ENCODE measurements at places on chromosomes 6 and 20.

DNA sequence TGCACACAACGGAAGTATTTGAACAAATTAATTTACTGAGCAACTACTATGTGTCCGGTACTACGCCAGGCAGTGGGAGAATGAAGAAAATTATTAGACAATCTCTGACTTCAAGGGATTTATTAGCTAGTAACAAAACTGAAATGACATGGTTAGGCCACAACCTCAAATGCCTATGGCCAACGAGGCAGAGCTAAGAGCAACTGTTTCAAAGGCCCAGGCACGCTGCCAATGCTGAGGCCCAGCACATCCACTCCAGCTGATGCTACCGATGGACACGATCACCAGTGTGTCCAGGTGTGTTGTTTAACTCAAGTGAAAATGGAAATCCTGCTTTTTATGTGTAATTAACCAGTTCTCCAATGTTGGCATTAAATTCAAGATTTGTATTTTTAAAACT lies 420.9 kb downstream of the PRKN start:
- DNase-seq = no peak

GRCh38 chr20:37919389-37920040 lies 16.6 kb downstream of the VSTM2L start:
- DNase-seq = no peak

DNA sequence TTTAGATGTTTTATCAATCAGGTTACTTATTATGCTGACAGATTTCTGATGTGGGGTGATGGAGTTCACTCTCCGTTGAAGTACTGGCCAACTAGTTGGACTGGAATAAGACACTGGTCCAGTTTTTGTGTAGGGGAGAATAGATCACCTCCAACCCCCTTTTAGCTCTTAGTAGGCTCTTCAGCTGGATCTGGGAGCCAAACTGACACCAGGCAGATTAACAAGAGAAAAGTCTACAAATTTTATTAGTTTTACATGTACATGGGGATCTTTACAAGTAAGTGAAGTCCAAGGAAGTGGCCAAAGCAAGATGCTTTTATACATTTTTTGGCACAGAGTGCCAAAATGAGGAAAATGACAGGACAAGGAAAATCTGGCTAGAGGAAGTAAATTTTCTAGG lies 107.1 kb downstream of the UBE3D start:
- no peak for DNase-seq

DNA sequence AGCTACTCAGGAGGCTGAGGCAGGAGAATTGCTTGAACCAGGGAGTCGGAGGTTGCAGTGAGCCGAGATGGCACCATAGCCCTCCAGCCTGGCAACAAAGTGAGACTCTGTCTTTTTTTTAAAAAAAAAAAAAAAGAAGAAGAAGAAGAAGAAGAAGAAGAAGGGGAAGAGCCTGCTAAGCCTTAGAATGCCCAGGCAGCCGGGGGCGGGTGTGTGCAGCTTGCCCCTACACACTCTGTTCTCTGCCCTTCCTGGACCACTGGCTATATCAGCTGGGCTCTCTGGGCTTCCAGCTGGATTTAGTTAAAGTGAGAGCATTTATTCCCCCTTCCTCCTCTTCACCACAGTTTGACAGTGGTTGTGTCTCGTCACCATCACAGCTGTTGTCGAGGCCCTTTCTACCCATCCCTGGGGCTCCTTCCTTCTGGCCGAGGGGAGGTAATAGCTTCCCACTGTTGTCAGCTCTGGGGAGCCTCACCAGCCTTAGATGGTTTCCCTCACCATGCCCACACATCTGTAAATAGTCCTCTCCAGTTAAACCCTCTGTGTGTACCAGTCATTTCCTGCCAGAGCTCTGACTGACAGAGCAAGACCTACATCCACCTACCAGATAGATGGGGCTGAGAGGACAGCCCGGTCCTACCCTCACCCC lies 77.6 kb downstream of the TRERF1 start:
- DNase-seq = no peak

GRCh38 chr20:23039136-23039875 lies 4.2 kb downstream of the SSTR4 start:
- no peak for DNase-seq

Measured in smooth muscle cell of the brain vasculature (primary cell).